ENCODE measurements at places on chromosomes 13 and 19.

DNA sequence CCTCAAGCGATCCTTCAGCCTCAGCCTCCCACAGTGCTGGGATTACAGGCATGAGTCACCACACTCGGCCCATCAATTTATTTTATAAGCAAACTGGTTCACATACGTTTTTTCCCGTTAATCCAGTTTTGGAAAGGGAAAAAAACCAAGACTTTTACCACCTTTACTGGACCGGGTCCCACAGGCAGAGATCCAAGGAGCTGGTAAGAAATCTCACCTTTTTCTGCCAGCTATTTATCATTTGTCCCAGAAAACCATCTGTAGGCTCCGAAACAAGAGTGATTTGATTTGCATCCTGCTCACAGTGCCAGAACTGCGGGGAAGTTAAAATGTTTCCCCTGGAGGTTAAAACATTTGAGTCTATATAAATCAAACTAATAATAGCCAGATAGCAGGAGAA is 6.3 kb upstream of the FUT2 start:
- DNase-seq = no peak

DNA sequence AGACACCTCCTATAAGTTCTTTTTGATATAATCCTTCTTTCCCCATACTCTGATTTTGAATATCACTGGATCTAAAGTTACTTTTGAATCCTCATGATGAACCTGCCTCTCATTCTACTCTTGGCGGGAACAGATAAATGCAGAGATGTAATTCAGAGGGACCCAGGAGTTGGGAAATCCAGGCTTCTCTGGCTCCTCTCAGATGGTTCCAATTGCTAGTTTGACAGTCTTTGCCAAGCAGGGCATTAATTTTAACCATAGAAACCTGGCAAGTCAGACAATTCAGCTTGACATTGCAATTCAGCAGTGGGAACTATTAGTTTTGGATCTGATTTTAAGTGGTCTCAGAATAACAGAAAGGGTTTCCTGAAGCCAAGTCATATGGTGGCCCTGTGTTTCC is 67.3 kb upstream of the KLF12 start:
- no peak for DNase-seq

DNA sequence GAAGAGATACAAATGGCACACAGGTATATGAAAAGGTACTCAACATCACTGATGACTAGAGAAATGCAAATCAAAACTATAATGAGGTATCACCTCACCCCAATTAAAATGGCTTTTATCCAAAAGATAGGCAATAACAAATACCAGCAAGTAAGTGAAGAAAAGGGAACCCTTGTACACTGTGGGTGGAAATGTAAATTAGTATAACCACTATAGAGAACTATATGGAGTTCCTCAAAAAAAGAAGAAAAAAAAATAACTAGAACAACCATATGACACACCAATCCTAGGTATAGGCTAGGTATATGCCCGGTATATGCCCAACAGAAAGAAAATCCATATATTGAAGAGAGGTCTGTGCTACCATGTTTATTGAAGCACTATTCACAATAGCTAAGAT is 150.9 kb downstream of the VWA8 start:
- no peak for DNase-seq

DNA sequence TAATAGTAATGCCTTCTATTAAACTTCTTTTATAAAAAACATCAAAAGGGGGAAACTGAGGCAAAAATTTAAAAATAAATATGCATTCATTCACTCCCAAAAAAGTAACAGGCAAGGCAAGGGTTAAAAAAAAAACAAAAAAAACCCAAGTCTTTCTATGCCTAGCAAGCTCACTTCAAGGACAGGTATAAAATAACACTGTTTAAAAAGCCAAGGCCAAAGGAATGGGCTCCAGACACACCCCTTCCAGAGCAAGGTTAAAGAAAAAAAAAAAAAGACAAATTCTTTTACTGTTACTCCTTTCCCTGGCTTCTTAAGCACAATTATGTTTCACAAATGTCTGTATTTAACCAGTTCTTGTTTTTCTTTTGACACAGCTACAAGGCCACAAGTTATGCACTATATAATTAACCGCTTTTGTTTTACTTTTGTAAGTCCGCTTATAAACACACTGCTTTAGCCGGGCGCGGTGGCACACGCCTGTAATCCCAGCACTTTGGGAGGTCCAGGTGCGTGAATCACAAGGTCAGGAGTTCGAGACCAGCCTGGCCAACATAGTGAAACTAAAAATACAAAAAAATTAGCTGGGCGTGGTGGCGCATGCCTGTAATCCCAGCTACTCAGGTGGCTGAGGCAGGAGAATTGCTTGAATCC is 3.6 kb downstream of the SIGLEC11 start:
- no peak for DNase-seq

DNA sequence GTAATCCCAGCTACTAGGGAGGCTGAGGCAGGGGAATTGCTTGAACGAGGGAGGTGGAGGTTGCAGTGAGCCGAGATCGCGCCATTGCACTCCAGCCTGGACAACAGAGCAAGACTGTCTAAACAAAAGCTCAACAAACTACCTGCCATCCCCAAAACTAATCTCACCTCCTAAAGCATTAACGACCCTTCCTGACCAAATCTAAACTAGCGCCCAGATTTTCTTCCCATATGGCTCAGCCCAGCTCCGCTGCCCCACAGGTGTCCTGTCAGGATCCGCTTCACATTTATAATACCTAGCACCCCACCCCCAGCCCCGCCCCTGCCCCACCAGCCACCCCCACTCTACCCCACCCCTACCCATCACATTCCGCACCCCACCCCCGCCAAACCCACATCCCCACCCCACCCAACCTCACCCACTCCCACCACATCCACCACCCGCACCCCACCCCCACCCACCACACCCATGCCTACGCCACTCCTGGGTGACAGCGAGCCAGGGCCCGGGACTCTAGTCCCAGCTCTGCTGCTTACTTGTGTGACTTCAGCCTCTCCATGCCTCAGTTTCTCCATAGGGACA is 599 bp downstream of the C19orf12 start:
- DNase-seq = no peak

- no peak for DNase-seq
These were observed 378.9 kb downstream of the DLEU7 start for GRCh38 chr13:50464349-50465251.

DNA sequence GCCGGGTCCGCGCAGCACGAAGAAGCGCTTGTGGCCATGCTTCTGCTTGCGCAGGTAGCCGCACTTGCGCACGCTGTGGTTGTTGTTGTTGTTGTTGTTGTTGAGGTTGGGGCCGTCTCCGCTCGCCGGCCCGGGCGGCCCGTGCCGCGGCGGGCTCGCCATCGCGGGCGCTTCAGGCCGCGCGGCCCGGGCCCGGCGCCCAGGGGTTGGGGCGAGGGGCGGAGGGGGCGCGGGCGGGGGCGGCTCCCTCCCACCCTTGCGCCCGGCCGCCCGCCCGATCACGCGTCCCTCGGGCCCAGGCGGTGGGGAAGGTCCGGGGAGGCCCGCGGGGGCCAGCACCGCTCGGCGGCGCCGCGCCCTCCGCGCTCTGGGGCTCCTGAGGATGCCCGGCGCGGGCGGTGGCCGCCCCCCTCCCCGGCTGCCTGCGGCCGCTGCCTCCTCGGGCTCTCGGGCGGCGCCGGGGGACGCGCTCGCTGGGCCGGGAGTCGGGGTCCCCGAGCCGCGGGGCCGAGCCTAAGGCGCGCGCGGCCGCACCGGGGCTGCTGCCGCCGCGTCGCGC is 412 bp downstream of the IRS2 start:
- no peak for DNase-seq

GRCh38 chr19:55479451-55480230 is 3.2 kb downstream of the ZNF628 start:
- DNase-seq = no peak

DNA sequence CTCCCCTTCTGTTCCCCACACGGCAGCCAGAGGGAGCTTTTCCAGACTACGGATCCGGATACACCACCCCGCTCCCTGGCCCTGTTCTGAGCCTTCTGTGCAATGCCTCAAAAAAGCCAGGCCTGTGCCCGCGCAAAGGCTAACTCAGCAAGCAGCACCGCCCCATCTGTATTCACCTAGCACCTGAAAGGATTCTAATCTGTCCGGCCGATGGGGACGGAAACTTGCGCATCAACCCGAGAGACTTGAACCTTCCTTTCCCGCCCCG is 589 bp downstream of the ZBTB45 start:
- DNase-seq = peak; percentile 30

DNA sequence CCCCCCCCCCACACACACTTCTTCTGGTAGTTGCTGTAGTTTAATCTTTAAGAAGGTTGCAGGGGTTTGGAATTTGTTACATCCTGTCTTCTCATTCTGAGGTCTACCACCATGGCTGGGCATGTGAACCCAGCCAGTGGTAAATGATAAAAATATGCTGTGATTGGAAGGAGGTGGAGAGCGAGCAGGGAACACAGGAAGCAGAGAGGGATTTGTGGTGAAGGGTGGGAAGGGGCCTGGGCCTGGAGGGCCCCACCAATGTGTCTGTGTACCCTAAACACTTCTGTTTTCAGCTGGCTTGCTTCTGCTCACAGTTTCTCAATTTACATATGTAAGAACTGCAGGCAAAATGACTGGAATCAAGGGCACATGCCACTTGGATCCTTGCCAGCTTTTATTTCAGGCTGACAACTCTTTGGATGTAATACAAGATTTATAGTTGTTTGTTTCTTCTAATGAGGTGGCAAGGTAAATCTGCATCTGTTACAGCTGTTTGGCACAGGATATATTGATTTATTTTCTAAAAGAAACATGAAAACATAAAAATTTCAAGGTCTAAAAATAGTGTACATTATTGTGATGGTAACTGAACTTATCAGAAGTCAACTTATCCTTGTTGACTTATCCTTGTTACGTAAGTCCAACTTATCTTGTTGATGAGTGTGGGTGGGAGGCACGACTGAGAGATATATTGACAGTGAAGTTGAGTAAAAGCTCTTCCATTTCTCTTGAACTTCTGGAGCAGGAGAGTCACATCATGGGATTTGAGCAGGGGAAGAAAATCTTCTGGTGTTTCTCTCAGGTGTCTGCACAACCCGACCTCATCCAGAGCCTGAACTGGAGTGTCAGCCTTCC is 313.2 kb downstream of the SHISA2 start:
- no peak for DNase-seq

- no peak for DNase-seq
These were observed 100.3 kb downstream of the TM9SF2 start for GRCh38 chr13:99601535-99601934.

GRCh38 chr13:35228536-35228935 is 248.0 kb downstream of the MAB21L1 start:
- DNase-seq = no peak

DNA sequence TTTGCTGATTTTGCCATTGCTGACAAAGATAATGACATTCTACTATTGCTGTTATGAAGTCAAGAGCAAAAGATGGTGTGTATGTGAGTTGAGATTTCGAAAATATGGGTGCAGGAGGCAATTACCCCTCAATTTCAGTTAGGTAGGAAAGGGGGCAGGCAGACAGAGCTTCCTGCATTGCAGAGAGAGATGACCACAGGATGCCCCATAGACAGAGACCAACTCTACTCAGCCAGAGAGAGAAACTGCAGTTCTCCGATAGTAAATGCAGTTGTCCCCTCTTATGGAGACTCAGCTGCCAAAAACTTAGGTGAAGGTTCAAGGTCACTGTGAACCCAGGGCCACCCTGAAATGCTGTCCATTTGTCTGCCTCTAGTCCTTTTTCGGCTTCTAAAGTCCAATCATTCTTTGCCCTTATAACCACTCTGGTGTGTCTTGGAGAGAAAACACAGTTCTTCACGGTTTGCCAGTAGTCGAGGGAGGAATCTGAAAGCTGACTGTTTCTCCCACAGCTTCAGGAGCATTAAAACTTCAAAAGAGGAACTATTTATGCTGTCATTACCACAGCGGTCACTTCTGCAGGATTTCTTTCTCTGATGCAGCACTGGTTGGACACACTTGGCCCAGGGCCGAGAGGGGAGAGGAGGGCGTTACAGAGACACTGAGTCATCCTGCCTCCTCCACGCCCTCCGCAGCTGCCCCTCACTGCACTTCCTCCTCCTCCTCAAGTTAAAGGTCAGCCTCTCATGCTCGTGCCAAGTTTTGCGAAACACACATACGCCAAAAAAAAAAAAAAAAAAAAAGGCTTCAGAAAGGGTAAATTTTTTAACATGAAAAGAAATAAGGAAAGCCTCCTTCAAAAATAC is 264.3 kb downstream of the FOXO1 start:
- DNase-seq = peak; percentile 93

DNA sequence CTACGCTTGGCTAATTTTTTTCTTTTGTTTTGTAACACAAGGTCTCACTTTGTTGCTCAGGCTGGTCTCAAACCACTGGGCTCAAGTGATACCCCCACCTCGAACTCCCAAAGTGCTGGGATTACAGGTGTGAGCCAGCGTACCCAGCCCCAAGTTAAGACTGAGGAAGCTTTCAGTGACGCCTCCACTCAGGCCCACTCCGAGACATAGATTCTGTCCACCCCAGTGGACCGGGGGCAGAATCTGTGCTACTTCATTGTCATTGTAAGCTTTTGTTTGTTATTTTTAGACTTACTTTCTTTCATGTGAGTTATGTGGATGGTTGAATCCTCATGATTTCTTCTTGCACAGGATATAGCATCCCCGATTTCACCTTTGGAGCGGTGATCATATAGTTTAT is 156.9 kb upstream of the TSHZ3 start:
- DNase-seq = no peak

- DNase-seq = no peak
These were observed 1.5 kb downstream of the FXYD3 start for GRCh38 chr19:35117116-35117515.

- no peak for DNase-seq
These were observed 37.0 kb upstream of the DCT start for GRCh38 chr13:94516456-94516855.

DNA sequence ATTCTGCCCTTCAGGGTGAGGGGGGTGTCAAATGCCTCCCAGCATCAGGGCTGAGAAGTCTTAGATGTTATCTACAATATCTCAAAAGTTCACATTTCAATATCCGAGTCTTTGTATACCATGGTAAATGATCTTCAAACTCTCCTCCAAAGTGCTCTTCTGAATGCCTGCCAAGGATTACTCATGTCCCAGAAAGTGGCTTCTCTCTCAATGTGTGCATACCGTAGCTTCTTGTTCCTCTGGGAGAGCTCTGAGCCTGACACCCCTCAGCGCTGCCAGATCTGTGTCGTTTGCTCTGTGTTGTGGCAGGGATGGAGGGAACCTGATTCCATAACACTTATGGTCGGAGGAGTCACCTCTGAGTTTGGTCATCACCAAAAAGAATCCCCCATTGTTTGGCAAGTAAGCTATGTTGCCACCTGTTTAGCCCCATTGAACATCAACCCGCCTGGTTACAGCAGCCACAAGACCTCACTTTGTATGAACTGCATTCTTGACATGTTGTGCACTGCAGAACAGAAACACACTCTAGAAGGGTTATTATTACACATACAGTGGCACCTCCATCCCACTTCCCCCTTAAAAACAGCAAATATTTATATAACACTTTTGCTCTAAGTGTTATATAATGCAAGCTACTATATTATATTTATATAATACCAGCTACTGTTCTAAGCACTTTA is 163.1 kb upstream of the MIR17HG start:
- no peak for DNase-seq

DNA sequence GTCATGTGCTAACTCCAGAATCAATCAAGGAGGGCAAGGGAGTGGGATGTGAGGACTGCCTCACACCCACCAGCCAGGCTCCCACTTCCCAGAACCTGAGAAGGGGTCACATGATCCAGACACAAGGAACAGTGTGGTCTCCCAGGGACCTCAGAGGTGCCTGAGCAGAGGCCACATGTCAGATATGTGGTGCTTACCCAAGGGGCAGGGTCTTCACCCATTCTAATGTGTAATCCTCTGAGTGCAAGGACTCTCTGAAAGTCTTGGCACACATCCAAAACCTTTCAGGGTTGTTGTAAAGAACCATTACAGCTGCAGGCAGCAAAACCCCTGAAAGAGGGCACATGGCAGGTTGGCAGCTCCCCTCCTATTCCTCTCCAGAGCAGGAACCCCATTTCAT is 656.6 kb downstream of the UQCRFS1 start:
- no peak for DNase-seq

GRCh38 chr19:43461303-43461702 is 4.1 kb downstream of the LYPD3 start:
- DNase-seq = no peak
